ENCODE measurements at places on chromosomes 5 and 9. TPM values are rescaled to one million over a fixed set of nuclear protein-coding genes. Genes with fewer than 3 reads are reported as not detected.

Gene TMEM252
- total RNA-seq, result not detected

Gene FUT7
- total RNA-seq, result not detected

Gene LVRN
- 0.17 TPM for total RNA-seq

Gene MCIDAS
- total RNA-seq, result not detected

Gene ZDHHC21
- total RNA-seq, result 16.7 TPM

Gene SPACA9
- total RNA-seq, result 1.4 TPM

Gene MAMDC4
- 5.1 TPM for total RNA-seq

Data from dermis blood vessel endothelial cell (primary cell).